Fibroblast of skin of scalp (primary cell): ENCODE measurements at places on chromosomes 5 and 9.

GRCh38 chr5:1952021-1952420 lies 69.3 kb upstream of the IRX4 start:
- no peak for DNase-seq

DNA sequence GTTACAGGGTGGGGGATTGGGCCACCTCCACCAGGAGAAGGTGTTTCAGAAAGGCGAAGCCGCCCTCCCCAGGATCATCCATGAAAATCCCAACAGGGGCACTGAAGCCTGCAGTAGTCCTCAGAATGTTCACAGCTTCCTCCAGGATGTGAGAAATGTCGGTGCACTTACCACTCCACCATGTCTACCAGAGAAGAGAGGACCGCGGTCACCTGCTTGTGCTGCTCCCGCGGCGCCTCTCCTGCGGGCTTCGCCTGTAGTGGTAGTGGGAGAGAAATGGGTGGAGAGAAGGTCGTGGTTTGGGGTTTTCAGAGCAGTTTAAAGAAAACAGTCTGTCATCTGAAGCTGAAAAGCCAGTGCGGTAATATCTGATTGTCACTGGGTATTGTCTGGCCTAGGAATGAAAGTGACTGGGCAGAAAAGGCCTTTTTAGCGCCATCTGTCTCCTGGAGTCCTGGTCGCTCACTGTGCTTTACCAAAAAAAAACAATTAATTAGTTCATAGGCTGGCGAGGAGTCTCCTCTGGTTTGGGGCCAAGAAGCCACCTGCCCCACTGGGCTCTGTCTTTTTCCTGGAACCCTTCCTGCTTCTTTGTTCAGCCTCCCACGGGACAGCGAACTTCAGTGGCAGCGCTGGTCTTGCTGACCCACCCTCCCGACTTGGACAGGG lies 23.0 kb upstream of the PPP1R26 start:
- DNase-seq: no peak

DNA sequence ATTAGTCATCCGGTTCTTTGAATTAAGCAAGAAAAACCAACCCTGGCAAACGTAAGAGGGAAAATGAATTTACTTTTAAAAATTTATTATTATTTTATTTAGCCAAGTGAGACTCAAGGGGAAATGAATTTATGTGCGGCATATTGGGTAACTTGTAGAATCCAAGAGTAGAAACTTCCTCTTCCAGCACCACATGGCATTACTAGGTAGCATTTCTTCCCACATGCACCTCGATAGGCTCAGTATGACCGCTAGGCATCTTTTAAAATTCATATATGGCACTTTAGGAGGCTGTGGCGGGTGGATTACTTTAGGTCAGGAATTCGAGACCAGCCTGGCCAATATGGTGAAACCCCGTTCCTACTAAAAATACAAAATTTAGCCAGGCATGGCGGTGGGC lies 17.6 kb upstream of the MYO10 start:
- DNase-seq: no peak

DNA sequence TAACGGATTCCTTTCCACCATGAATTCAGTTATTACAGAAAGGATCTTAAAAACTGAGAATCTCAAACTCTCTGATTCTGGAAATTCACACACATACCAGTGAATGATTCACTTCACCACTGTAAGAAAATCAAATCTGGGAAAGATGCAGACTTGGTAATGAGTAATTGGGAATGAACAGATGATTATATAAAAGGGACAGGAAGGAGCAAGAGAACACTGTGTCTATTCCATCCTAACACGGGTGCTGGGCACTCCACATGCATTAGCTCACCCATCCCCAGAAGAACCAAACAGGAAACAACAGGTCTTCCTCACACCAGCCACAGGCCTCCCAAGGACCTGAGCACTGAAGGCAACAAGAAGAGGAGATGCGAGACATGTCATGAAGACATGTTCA lies 74.8 kb upstream of the ZNF622 start:
- peak; percentile 81 for DNase-seq

DNA sequence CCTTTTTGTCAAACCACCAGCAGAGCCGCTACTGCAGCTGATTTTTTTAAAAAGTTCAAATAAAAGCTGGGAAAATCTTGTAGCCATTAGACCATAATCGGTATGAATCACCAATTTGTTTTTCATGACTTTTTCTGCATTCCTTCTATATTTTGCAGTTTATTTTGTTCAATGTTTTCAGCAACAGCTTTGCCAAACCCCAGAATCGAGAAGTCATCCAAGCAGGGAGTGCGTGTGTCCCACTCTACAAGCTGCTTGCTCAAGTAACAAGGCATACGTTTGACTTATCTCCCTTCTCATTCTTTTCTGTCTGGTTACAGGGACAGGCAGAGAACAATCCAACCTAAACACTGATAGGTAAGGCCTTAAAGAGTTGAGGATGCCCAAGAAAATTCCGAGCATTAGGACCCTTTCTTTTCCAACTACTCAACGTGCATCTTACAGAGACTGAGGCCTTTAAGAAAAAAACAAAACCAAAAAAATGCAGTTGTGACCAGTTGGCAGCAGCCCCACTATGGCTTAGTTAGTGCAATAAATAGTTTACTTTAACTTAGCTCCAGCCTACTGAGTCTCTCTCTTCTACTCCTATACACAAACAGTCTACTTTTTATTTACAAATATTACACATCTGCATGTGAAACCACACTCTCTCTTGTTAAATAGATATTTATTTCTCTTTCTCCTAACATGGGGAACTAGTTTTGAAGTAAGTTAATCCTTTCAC lies 134.7 kb upstream of the SLIT3 start:
- peak; percentile 50 for DNase-seq

GRCh38 chr5:51518607-51519006 lies 135.4 kb downstream of the ISL1 start:
- no peak for DNase-seq

DNA sequence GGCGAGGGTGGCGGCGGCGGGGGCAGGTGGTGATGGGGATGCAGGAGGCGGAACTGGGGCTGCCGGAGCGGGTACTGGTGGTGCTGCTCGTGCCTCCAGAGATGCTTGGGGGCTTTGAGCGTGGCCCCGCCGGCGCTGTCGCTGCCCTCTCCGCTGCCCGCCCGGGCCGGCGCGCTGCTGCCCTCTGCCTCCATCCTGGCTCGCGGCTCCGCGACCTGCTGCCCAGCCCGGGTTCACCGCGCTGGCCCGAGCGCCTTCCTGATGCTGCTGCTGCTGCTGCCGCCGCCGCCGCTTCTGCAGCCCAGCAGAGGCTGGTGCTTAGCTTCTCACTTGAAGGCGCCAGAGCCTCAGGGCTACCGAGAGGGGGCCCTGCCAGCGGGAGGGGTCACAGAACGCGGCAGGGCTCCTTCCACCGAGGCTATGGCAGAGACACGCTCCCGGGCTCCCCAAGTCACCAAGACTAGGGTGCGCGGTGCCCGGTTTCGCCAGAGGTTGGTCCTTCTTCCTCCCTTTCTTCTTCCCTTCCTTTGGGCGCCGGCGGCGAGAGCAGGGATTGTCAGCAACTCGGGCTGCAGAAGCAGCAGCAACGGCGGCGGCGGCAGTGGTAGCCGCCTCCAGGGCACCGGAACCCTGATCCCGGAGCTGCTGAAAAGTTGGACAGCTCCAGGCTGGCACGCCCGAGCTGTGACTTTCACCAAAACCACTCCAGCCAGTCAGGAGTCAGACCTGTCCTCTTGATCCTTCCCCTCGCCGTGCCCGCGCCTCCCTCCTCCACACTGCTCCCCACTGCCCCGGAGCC lies at the start of gene PDE4D:
Gene PDE4D (minus strand): TSS at position 298 of the 799 bp plus-strand sequence.
- peak; percentile 78 for DNase-seq

DNA sequence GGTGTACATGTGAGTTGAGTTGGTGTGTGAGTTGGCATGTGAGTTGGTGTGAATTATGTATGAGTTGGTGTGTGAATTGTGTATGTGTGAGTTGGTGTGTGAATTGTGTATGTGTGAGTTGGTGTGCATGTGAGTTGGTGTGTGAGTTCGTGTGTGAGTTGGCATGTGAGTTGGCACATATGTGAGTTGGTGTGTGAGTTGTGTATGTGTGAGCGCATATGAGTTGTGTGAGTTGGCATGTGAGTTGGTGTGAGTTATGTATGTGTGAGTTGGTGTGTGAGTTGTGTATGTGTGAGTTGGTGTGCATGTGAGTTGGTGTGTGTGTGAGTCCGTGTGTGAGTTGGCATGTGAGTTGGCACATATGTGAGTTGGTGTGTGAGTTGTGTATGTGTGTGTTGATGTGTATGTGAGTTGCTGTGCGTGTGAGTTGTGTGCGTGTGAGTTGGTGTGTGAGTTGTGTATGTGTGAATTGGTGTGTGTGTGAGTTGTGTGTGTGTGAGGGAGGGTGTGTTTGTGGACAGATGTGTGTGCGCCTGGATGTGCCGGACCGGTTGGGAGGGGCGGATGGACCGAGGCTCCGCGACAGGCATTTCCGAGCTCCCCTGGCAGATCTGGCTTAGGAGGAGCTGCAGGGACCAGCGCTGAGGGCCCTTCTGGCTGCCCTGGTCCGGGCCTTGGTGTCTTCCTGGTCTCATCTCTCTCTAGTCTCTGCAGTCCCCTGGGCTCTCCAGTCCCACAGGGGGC lies 162.5 kb upstream of the IER5L start:
- no peak for DNase-seq

- no peak for DNase-seq
Observed at GRCh38 chr5:150626853-150627276, 13.6 kb upstream of the SYNPO start.

DNA sequence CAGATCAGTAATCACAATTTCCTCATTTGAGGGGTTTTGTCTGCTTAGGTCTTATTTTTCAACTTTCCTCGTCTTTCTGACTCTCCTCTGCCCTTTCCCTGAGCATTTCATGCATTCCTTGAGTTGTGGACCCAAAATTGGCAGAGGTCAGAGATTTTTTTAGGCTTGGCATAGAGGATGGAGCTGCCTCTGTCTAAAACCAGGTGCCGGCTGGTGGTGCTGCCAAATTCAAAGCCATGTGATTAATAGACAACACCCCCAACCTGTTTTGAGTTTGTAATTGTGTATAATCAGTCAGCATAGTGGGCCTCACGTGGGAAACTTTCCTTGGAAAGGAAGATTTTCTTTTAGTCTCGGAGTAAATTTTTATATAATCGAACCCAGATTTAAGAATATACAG lies 39.6 kb downstream of the TJP2 start:
- DNase-seq: no peak

DNA sequence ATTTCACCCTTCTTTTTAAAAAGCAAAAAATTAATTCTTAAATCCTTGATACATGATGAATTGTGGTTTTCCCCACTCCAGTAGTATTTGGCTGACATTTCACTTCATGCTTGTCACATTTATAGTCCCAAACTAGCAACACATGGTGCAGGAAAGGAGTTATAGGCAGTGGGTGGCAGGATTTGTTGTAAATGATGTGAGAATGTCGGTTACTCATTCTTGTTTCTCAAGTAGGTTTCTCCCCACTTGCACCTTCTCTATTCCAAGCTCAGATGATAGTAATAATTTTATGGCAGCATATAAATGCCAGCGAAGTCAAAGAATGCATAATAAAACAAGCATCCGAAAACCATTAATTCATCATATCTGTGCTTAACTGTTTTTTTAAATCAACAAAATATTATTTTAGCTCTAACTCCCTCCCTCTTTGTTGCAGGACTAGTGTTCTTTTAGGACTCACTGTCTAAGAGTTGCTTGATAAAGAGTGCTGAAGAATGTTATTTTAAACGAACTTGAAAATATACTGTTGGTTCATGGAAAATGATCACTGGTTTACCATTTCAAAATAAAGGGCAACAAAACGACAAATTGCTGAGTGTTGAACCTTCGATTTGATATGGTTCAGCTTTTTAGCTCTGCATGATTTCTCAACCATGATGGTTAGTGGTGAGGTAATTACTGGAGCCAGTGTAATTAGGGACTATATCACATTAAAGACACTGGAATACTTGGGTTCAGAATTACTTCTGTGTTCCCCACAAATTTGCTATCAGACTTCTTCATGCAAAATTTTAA lies 88.1 kb upstream of the ADAMTSL1 start:
- peak; percentile 74 for DNase-seq

GRCh38 chr5:154179846-154180710 lies 10.5 kb upstream of the GALNT10 start:
- DNase-seq: peak; percentile 61

DNA sequence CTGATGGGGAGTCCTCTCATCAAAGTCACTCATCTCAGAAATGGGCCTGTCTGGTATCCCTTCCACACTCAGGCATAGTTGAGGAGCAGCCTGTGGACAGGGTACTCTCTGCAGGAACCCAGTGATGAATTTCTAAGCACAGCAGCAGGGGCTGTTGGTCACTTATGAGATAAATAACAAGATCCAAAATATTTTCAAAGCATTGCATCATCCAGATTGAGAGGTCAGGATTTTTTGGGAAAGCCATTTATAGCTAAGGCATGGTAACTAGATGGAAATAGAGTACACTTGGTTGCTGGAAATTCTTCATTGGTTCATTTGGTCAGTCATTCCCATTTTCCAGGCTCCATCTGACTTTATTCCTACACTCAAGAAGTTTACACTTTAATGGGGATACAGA lies 246.8 kb upstream of the RAI14 start:
- DNase-seq: peak; percentile 57

- DNase-seq: peak; percentile 61
Observed at GRCh38 chr9:79220666-79221065, 351.1 kb upstream of the TLE4 start.

DNA sequence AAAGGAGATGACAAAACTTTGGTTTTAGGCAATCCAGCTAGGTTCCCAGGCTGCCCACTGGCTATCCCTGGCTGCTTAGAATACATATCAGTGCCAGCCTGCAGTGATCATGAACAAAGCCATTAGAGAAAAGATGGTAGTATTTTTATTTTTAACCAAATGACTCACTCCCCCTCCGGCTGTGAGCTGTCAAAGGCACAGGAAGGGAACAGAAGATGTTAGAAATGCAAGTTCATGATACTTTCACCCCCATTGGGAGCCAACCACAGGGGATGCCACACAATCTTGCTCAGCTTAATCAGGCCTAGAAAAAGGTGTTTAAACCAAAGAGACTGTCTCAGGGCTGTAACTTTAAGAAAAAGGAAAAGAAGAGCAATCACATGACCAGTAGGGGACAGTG lies 70.3 kb upstream of the ASTN2 start:
- peak; percentile 62 for DNase-seq

DNA sequence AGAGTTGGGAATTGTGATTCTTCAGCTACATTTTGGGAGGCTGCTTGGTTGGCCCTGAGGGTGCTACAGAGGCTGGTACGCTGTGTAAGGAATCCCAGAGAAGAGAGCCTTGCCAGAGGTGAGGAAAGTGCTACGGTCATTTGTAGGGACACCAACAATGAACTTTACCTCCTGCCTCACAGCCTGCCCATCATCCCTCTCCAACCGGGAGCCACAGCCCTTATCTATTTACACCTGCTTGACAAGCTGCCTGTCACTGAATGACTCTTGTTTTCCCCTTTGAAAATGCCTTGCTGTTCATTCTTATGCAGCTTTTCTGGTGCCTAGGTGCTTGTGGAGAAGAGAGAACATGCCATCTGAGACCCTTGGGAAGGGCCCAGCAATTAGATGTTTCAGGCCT lies 110.8 kb downstream of the PCSK1 start:
- no peak for DNase-seq

- DNase-seq: peak; percentile 64
Observed at GRCh38 chr9:3240656-3241268, 285.0 kb downstream of the RFX3 start.

- no peak for DNase-seq
Observed at GRCh38 chr9:82110881-82111280, 122.3 kb downstream of the SPATA31D1 start.
